AG08396 (cell line): ENCODE measurements at places on chromosomes 1 and 21.

- DNase-seq = peak; percentile 31
Measured at GRCh38 chr1:15075817-15076216, 77.7 kb upstream of the TMEM51 start.

DNA sequence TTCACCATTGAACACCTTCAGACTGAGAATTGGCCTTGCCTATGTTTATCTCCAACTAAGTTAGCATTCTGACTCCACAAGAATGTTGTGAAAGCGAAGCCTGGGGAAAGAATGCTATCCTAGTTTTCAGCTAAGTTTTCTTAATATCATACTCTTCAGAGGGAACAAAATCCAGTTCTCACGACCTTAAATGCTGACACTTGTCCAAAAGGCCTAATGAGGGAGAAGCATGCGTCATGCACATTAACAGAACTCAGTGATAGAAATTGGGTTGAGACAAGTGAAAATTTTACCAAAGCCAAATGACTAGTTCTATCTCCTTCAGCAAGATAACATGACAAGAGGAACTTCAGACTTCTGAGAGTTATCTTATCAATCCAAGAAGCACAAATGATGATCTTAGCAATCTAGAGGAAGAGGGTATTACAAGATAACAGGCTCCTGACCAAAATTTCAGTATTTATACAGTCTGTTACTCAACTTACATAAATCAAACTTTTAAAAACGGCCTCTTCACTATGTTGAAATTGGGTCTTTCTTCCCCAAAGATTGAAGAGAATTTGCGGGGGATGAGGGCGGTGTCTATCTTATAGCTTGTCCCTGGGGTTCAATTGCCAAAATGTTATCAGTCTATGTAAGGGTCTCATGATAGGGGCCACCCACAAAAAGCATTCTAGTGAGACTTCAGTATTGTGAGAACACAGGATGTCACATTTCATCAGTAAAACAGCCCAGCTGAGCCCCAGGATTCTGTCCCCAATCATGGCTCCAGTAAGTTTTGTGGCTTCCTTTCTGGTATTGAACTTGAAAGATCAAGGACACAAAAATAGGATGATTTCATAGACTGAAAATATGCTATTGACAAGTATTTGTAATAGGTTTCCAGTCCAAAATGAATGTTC lies 26.5 kb upstream of the SLC45A3 start:
- DNase-seq = no peak

DNA sequence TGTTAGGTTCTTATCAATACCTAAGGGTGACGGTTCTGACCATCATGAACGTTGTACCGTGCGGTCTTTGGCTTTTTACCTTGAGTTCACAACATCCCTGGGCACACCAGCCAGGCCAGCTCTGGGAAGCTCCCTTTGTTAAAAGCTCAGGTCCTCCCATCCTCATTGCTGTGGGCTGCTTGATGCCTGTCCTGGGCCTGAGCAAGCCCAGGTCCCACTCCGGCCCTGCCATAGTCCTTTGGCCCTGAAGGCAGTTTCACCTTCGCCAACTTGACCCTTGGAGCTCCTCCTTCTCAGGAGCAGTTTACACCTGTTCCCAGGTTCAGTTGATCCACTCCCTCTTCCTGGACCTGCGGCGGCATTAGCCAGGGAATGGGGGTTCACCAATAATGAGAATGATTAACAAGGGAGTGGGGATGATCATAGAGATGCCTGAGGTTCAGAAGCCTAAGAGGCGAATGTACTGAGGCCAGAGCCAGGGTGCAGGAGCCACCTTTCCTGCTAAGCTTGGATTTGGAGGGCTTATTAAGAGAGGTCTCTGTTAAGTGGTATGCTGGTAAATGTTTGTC lies 40.2 kb downstream of the DHCR24 start:
- DNase-seq = no peak

DNA sequence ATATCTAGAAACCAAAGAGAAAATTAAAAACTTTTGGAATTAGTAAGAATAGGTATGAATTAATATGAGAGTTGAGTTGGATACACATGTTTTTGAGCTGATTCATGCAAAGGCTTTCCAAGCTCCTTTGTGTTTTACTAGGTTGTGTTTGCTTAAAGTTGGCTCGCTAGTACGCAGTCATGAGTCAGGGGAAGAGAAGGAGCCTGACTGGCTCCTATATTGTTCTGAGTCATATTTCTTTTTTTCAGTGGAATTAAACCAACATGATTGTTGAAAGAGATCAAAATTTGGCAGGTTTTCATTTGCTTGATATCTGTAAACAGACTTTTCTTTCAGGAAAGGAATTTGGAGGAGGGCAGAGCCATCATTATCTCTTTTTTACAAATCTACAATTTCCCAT lies 66.7 kb downstream of the MAGI3 start:
- DNase-seq = peak; percentile 79

GRCh38 chr1:107213225-107213624 lies 72.4 kb downstream of the NTNG1 start:
- no peak for DNase-seq

DNA sequence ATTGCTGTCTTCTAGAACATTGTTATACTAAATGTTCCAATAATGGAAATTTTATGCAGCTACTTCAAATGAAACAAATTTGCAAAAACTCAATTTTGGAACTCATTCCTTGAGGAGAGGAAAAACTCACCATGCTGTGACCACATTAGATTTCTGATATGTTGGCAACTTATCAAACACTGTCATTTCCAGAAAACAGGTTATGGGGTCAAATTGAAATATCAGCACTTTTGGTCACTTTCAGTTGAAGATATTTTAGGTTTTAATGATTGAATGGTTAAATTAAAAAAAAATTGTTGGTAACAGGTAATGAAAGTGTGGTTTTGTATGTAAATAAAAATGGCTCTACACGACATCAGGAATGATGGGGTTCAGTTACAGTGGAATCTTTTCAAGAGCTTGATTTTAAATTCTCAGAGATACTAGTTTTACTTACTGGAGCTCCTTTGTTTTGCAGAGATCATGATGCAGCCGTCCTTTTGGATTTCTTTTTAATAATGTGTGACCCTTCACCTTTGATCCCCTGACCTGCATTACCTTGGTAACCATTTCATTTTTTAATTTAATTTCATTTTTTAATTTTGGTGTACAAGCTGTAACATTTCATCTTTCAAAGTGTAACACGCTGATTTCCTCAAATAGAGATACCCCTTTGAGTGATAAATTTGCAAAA lies 86.2 kb downstream of the CAMTA1 start:
- DNase-seq = no peak

DNA sequence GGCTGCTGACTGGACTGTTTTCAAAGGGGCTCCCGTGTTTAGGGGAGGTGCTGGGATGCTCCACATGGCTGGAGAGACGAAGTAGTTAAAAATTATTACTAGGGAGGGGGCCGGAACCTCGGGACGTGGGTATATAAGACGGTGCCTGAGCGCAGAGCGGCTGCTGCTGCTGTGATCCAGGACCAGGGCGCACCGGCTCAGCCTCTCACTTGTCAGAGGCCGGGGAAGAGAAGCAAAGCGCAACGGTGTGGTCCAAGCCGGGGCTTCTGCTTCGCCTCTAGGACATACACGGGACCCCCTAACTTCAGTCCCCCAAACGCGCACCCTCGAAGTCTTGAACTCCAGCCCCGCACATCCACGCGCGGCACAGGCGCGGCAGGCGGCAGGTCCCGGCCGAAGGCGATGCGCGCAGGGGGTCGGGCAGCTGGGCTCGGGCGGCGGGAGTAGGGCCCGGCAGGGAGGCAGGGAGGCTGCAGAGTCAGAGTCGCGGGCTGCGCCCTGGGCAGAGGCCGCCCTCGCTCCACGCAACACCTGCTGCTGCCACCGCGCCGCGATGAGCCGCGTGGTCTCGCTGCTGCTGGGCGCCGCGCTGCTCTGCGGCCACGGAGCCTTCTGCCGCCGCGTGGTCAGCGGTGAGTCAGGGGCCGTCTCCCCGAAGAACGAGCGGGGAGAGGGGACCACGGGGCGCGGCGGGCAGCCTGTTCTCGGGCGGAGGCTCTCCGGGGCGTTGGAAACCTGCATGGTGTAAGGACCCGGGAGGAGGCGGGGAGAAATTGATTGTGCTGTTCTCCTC lies at the start of gene CHODL:
Gene CHODL, plus strand, starts transcription at position 163 of the 793 bp plus-strand sequence. Its CDS starts 391 bp downstream, at position 554.
- no peak for DNase-seq

DNA sequence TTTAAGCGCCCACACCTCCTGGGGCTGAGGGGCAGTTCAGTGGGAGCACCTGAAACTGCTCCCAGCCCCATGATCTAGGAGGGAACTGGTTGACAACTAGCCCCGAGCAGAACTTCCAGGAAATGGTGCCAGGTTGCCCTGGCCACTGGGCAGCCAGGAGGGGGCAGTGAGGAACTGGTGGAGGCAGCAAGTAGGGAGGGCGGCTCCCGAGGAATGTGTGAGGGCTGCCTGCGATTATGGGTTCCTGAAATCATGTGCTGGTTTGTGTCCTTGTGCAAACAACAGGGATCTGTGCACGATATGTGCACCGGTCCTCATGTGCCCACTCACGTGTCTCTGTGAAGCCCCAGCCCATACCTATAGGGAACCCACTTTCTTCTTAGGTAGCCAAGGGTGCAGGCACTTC lies 9.9 kb downstream of the GPR3 start:
- peak; percentile 72 for DNase-seq

DNA sequence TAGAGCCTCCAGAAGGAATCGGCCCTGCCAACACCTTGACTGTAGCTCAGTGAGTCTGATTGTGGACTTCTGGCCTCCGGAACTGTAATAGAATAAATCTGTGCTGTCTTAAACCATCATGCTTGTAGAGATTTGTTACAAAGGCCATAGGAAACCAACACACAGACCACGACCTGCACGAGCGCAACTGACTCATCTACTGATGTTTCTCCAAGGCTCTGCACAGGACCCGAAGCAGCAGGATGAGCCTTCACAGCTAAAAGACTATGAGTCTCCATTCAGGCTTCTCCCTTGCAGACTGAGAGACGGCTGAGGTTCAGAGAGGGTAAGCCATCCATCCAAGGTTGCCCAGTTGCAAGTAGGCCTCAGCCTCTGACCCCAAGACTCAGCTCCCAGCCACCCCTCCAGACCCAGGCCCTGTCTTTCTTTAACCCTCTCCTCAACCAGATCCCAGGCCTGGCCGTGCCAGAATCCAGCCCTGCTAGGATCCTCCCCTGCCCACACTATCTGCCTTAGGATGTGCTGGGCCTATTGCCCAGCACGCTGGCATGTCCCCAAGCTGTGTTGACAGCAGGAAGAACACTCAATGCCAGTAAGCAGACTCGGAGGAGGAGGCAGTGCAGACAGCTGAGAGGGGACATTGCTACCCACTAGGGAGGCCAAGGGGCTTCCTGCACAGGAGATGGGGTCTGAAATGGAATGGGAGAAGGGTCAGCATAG lies 109.0 kb downstream of the HMGB4 start:
- no peak for DNase-seq

DNA sequence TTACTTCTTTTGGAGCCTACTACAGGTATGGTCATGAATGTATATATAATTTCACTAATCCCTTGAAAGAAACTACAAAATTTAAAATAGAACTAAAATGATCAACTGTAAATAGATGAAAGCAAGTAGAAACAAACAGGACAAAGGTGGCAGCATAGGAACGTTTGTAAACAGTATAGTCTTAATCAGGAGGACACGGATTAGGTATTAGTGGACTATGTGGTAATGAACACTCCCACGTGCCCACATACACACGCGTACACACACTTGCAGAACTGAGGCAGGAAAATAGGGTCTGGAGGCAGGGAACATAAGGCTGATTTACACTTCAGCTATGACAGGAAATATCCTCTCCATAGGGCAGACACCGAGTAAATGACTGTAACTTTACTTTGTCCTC lies 1397.8 kb downstream of the NCAM2 start:
- no peak for DNase-seq

GRCh38 chr1:156847591-156848460 lies 11.1 kb downstream of the INSRR start:
- no peak for DNase-seq

DNA sequence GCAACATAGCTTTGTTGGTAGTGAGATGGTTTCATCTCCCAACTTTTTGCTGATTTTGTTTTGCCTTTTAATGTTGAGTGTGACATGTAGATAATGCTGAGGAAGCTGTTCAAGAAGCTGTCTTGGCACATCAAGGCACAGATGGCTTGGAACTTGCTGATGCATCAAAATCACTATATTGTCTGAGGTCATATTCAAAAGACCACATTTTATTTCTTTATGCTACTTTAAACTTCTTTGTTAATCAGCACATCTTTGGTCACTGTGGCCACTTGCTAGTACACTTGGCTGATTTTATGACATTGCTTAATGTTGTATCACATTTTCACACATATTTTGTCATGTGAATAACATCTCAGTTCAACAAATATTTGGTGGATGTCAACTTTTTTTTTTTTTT lies 87.1 kb upstream of the BCL10 start:
- no peak for DNase-seq
